ENCODE measurements at places on chromosomes 3 and 15. TPM values are rescaled to one million over a fixed set of nuclear protein-coding genes. Genes with fewer than 3 reads are reported as not detected.

- DNase-seq: no peak
Measured at GRCh38 chr3:108085810-108086350, 5.0 kb downstream of the CD47 start.

DNA sequence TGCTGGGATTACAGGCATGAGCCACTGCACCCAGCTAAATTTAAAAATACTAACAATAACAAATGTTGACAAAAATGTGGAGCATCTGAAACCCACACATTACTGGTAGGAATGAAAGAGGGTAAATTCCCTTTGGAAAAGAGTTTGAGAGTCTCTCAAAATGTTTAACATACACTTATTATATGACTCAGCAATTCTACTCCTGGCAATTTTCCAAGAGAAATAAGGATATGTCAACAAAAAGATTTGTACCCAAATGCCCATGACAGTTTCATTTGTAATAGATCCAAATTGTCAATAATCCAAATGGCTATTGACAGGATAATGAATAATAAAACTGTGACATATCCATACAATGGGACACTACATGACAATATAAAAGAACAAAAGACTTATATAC is 9.0 kb downstream of the HCLS1 start:
- DNase-seq: no peak

DNA sequence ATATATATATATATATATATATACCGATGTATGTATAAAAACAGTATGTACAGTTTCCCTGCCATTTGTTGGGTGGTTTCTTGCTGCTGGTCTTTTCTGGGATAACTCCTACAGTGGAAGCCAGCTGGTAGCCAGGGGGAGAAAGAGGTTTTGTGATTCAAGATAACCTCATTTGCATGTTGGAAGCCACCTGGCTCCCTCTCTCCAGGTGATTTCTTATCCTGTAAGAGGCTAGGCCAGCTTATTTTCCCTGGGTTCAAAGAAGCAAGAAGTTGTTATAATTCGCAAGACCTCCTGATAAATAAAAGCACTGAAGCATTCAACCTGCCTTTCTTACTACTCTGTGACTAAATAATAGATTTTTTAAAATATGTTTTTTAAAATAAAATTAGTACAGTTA is 443.3 kb downstream of the VGLL3 start:
- no peak for DNase-seq

DNA sequence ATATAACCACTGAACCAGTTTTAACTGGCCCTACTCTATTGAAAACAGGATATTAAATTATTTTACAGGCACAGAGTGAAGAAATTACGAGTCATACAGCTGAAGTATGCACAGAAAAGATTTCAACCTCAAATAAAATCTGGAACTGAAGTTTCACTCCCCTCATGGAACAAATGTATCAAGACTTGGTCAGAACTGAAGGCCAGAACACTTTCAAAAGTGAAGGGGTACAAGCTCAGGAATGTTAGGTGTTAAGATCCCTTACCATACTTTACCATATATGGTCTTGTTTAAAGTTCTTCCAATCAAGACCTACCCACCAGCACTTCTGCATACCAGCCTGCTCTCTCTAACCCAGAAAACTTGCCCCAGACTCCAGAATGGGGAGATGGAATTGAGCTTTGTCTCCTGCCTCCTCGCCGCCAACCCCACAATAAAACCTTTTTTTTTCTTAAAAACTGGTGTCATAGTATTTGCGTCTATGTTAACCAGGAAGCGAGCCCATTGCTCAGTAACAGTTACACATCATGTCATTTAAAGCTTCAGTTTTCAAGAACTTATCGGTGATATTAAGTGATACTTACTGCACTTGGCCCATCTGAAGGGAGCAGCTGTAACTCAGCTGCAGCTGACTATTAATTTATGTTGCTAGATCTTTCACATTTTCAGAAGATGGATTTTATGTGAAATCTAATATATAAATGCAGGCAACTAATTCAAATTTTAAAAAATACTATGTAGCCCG is 59.9 kb downstream of the OXSM start:
- no peak for DNase-seq

DNA sequence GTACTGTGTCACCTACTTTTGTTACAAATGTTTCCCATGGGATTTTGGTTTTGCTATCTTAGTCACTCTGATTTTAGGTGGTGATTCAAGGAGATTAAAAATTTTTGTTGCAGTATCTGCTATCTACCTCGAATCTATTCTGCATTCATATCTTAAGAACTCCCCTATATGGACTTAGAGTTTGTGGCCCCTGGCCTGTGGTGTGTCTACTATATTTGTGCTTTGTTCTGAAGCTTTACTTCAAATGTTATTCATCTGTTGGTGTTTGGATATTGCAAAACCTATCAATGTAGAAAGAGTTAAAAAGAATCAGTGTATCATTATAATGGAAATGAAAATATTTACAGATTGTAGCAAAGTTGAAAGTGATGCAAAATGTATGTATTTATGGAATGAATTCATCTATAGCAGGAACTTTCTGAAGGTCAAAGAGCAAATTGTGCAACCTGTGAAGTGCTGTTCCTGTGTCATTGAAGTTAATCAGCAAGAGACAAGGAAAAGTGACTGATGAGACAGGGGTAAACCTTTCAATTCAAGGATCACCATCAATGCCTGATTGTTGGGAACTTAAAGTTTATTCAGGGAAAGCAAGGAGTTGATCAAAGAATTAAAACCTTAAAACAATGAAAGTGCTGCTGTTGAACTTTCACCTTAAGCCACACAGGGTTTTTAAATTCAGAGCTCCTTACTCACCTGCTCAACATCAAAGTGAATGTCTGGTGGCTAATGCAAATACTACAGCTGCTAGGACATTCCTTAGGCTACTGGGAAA is 71.0 kb downstream of the SLMAP start:
- no peak for DNase-seq

DNA sequence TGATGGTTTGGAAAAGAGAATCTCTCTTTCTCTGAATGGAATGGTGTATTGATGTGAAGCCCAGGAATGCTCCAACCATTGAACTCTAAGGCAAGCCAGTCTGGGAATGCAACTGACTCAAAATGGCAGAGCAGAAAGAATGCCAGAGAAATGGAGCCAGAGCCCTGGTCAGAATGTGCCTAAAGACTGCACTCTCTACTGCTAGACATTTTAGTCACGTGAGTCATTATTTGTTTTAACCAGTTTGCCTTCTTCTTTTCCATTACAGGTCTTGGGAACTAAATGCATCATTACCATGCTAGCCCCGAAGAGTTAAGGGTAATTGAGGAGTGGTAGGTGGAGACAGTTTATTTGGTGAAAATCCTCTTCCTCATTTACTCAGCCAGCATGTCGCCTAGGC is 67.3 kb upstream of the TRIM42 start:
- DNase-seq: no peak

GRCh38 chr3:105397974-105398373 is 31.3 kb downstream of the ALCAM start:
- DNase-seq: no peak

- no peak for DNase-seq
Measured at GRCh38 chr3:79521221-79521848, 246.5 kb downstream of the ROBO1 start.

- DNase-seq: no peak
Measured at GRCh38 chr3:130895690-130896488, 2.0 kb downstream of the ATP2C1 start.

- DNase-seq: no peak
Measured at GRCh38 chr3:18527691-18528090, 102.6 kb upstream of the SATB1 start.

DNA sequence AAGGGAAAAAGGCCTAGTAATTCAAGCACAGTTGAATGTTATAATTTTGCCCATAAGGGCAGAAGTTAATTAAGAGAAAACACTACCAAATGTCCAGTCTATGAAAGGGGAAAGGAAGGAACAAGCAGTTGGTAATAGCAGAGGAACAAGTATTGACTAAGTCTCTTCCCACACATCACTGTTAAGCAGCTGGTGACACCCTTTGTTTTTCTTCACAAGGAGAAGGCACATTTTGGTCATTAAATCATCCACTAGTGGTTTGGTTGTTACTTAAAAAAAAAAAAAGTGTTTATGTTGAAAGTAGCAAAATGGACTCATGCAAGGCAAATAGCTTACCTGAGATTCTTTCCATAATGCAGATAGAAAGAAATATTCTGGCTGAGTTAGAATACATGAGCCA is 321.4 kb upstream of the NECTIN3 start:
- no peak for DNase-seq

- DNase-seq: no peak
Measured at GRCh38 chr3:128443771-128444170, 22.9 kb downstream of the DNAJB8 start.

GRCh38 chr3:35931867-35932266 is 292.5 kb downstream of the ARPP21 start:
- no peak for DNase-seq

GRCh38 chr3:16318176-16318575 is 53.2 kb downstream of the OXNAD1 start:
- no peak for DNase-seq

- peak; percentile 85 for DNase-seq
Measured at GRCh38 chr3:169699536-169700050, 36.1 kb upstream of the MECOM start.

DNA sequence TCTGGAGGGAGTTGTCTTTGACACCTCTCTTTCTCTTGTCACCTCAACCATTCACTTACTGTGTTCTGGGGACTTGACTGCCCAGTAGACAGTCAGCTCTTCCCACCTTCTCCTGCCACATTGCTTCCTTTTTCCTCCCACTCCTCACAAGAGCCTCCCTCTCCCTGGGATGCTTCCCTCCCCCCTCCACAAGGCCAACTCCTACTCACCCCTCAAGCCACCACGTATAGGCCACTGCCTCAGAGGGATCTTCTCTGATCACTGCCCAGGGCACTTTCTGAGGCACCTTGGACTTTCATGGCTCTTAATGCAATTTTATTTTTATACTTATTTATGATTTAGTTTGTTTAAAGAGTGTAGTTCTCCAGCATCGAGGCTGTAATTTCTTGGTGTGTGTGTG is 23.2 kb downstream of the THSD4 start:
- no peak for DNase-seq

GRCh38 chr15:45794712-45795439 is 160.0 kb downstream of the SQOR start:
- DNase-seq: no peak

DNA sequence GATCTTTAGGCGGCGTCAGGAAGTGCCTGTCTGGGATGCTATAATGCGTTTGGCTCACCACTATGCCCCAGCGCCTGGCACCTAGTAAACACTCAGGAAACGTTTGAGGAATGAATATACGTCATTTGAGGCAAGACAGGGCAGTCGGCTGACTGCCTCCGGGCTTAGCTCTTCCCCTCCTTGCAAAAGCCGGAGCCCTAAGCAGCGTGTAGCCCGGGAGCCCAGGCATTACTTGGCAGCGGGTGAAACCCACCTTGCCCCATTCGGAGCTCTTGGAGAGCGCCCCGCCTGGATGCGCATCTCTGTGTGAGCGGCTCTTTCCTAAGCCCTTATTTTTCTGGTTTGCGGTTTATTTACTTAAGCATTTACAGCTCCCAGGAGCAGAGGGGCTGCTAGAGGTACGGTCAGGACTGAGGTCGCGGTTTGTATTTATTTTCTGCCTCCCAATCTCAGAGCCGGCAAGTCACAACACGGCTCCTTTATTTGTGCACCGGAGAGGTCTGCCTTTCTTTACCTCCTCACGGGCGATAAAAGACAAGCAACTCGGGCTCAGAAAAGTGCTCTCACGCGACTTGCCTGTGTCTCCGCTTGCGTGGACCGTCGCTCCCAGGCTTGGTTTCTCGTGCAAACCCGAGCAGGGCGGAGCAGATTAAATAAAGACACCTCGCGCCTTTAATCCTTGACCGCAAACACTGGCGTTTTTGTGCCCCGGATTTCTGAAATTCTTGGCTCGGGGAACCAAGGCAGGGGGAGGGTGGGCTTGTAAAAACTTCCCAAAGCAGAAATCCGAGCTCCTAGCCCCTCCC is 737 bp upstream of the ITPR1 start:
- peak; percentile 63 for DNase-seq

DNA sequence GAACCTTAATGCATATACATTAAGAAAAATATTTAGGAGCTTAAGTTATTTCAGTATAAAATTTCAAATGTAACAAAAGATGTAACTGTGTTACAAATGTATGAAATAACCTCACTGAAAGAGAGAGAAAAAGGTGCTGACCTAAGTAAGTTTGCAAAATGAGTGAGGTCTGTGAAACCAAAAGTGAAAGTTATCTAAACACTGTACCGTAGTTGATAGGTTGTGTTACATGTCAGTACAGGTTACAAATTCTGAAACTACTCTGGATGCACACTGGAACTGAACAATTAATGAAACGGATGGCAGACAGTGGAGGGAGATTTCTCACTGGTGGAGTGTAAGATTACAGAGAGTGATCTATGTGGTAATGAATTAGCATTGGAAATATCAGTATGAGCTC is 420.7 kb downstream of the ZNF385D start:
- DNase-seq: no peak

DNA sequence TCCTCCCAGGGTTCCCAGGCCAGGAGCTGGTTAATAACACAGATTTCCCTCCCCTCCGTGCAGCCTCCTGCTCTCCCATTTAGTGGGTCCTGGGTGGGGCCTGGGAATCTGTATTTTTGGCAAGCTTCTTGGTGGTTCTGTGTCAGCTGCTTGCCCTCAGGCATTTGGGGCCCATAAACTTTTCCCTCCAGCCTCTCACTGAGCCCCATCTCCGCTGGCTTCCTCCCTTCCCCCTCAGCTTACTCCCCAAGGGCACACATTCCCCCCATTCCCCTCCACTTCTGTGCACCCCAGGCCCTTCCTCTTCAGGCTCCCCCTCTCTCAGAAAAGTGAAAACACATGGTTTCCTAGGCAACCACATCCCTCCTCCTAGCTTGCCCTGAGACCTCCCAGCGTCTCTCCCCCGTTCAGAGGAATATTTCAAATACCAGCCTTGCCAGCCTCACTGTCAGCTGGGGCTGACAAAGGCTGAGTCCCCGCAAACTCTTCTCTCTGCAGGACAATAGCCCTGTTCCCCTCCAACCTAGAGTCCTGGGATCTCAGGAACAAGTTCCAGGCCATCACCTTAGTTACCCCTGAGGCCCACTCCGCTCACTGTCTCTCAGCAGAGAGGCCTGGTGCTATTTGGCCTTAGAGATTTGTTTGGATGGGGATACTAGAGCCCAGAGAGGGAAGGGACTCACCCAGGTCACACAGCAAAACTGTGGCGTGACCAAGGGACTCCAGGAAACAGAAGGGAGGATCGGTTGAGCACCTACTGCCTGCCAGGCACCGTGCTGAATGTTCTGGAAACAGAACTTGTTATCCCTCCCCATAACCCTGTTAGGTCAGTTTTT is 44.6 kb upstream of the SMAD6 start:
- no peak for DNase-seq

DNA sequence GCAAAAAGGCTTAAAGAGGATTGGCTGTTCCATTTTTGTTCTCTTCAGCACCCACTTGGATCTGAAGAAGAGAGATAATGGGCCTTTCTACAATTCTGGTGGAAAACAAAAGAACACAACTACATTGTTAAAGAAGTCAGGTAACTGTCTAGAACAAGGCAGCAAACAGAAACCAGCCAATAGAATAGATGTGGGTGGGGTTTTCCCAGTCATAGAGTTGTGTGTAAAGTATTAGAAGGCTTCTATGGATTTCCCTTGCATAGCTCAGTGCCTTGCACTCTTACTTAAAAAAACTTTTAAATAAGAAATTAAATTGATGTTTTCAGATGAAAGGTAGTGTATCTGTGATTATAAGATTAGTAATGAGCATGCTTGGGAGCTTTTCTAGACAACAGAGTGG is 462.7 kb upstream of the ATP11B start:
- DNase-seq: no peak

Gene SAXO2
- total RNA-seq: 2.6 TPM

Gene ATP10A
- total RNA-seq: 1.2 TPM

Gene PP2D1
- total RNA-seq: not detected

Gene CEMIP
- not detected for total RNA-seq

Gene TPRG1
- 2.7 TPM for total RNA-seq

Gene TGM5
- total RNA-seq: not detected

Gene AHSG
- total RNA-seq: not detected

Gene STRC
- not detected for total RNA-seq

Data from left ventricle myocardium superior (tissue), 1 donor.